Stomach (tissue), 19 donors: ENCODE measurements at places on chromosomes 7 and 10. TPM values are rescaled to one million over a fixed set of nuclear protein-coding genes. Genes with fewer than 3 reads are reported as not detected.

GBX1 gene
- not detected for total RNA-seq

PGAM2 gene
- not detected for total RNA-seq

TRIM8 gene
- 239 TPM for total RNA-seq

STEAP1 gene
- total RNA-seq: 3.2 TPM

LMTK2 gene
- total RNA-seq: 18.2 TPM

ZP3 gene
- total RNA-seq: not detected

PTPN20 gene
- 1.7 TPM for total RNA-seq

RBP3 gene
- total RNA-seq: not detected

SEMA3E gene
- total RNA-seq: not detected

SLC13A1 gene
- not detected for total RNA-seq

DNA sequence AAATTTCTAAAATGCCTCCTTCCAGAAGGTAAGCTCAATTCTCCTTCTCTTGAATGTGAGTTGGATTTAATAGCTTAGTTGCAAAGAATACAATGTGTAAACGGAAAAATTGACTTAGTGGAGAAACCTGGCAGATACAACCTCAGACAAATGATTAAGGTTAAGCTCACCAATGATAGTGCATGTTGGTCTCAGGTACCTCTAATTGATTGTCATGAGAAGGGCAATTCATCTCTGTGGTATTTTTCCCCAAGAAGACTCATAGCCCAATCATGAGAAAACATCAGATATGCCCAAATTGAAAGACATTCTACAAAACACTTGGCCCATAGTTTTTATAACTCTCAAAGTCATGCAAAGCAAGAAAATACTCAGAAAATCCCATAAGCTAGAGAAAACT, 36.2 kb upstream of the TMEM106B start:
- no peaks in the 10 kb centered on the region for H3K36me3 ChIP-seq
- no peaks in the 10 kb centered on the region for H3K4me1 ChIP-seq
- peaks cover 5% of the 10 kb centered on the region for H3K27me3 ChIP-seq
- no peak for DNase-seq
- no peak overlapping the region for H3K27ac ChIP-seq
- H3K4me3 ChIP-seq: no peak overlapping the region

DNA sequence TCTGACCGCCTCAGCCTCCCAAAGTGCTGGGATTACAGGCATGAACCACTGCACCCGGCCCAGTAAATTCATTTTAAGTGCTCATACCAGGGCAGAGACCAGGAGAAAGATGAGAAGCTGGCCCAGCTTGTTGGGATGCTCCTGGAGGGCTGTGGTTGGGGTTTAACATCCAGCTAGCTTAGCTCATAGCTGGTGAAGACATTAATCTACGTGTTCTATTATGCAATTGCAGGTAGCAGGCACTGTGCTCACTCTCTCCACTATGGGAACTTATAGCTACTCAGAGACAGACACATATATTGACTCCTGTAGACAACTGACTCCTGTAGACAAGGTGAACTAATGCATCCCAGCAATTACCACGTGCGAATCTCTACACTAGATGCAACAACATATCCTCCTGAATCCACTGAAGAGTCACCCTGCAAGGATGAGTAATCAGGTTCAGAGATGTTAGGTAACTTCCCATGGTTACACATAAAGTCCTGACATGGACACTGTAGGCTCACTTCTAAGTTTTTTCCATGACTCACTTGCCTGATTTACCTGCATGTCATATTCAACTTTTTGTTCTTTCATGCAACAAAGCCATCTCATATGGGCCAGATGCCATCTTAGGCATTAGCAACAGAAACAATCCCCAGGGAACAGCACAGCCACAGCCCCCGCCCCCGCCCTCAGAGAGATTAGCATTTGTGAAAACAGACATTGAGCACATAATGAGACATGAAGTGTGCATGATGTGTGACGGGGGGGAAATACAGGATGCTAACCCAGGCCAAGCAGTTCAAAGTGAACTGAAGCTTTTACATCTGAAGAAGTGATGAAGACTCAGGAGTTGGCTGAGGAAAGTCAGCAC, 37.2 kb downstream of the ERLIN1 start:
- H3K27ac ChIP-seq: no peak overlapping the region
- DNase-seq: no peak
- H3K36me3 ChIP-seq: peaks cover 44% of the 10 kb centered on the region
- H3K4me3 ChIP-seq: no peak overlapping the region

DNA sequence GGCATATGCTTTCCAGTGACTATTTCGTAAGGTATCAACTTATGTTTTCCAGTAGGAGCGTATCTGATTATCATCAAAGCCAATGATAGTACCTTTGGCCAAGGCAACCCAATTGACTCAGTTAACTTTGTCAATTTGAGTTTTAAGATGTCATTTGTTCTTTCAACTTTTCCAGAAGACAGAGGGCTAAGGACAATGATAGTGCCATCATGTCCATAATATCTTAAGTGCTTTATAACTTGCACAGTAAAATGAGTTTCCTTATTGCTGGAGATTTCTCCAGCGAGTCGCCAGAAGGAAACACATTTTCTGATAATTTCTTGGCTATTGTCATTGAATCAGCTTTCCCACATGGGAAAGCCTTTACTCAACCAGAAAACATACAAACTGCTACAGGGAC, 35.0 kb downstream of the ANTXRL start:
- DNase-seq: no peak
- H3K4me3 ChIP-seq: no peak overlapping the region
- H3K27me3 ChIP-seq: no peaks in the 10 kb centered on the region

DNA sequence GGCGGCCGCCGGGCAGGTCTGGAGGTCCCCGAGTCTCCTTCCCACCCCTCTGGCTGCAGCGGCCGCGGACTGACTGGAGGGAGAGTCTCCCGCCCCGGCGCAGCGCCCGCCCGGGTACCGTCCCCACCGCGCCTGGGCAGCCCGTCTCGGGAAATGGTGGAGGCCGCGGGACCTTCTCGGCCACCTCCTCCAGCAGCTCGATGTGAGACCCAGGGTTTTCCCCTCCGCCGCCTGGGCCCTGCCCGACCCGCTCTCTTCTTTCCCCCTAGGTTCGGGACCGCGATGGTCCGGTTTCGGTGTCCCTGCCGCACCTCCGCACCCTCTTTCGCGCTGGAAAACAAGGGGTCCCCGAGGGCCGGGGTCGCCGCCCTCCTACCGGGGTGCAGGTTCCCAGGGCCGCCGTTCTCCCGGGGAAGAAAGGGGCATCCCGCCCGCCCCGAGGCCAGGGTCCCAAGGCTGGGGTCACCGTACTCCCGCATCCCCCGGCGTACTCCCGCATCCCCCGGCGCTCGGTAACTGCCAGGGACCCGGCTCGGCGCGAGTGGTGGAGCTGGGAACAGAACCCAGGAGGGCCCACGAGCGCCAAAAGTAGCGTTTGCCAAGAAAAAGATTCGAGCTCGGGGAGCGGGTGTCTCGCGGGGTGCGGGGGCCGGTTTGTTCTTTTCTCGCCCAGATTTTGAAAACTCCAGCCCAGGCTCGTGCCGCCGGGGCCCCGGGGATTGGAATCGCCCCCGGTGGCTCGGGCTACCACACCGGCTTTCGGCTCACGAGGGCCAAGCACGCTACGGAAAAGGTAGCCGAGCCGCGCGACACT, 3.4 kb downstream of the TNRC18 start:
- peak; percentile 45 for DNase-seq
- H3K4me3 ChIP-seq: peak overlapping the region; percentile 93
- H3K4me1 ChIP-seq: peaks cover 34% of the 10 kb centered on the region
- peak overlapping the region; percentile 100 for H3K27ac ChIP-seq
- no peaks in the 10 kb centered on the region for H3K36me3 ChIP-seq

GRCh38 chr7:95631527-95631926, 35.2 kb upstream of the PDK4 start:
- peak overlapping the region; percentile 82 for H3K27ac ChIP-seq
- no peaks in the 10 kb centered on the region for H3K36me3 ChIP-seq
- H3K4me1 ChIP-seq: peaks cover 28% of the 10 kb centered on the region
- no peak for DNase-seq
- H3K27me3 ChIP-seq: no peaks in the 10 kb centered on the region

GRCh38 chr7:96538632-96539031, 171.0 kb downstream of the SEM1 start:
- no peaks in the 10 kb centered on the region for H3K4me1 ChIP-seq
- H3K27ac ChIP-seq: no peak overlapping the region
- no peak for DNase-seq

DNA sequence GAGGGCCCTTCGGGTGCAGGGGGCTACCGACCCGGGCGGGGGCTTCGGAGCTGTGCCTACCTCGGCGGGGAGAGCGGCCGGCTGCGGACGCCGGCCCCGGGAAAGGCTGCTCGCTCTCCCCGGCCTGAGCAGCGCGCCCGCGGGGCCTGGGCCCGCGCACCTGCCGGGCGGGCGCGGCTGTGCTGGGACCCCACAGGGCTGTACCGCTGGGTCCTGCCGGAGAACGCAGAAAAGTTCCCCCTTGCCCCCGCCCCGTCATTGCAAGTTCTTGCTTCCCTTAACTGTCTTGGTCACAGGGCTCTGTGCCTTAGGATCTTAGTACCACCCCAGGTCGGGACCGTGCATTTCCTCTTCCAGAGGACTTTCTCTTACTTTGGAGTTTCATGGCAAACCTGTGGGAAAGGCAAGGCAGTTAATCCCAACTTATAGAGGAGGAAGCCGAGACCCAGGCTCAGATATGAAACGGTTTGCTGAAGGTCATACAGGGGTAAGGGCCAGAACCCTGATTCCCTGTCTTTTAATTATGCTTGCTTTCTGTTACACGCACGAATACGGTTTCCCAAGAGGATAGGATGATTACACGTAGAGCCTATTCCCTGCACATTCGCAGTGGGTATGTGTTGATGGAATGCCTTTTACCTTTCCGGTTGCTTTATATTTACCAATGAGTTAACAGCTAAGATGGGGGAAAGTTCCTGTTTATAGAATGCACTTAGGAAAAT, 652 bp downstream of the PCGF5 start:
- H3K4me3 ChIP-seq: peak overlapping the region; percentile 92
- H3K36me3 ChIP-seq: no peaks in the 10 kb centered on the region
- no peaks in the 10 kb centered on the region for H3K27me3 ChIP-seq
- peaks cover 53% of the 10 kb centered on the region for H3K4me1 ChIP-seq
- peak; percentile 60 for DNase-seq
- H3K27ac ChIP-seq: peak overlapping the region; percentile 93

- peaks cover 4% of the 10 kb centered on the region for H3K36me3 ChIP-seq
- no peak overlapping the region for H3K4me3 ChIP-seq
- H3K27me3 ChIP-seq: no peaks in the 10 kb centered on the region
- H3K27ac ChIP-seq: no peak overlapping the region
These were observed 53.8 kb downstream of the SUFU start for GRCh38 chr10:102557569-102557968.

GRCh38 chr7:27916372-27916771, 176.4 kb downstream of the TAX1BP1 start:
- no peaks in the 10 kb centered on the region for H3K36me3 ChIP-seq
- H3K27me3 ChIP-seq: no peaks in the 10 kb centered on the region
- H3K4me3 ChIP-seq: no peak overlapping the region

GRCh38 chr7:122983261-122983660, 12.2 kb downstream of the TAS2R16 start:
- H3K27me3 ChIP-seq: no peaks in the 10 kb centered on the region
- H3K4me3 ChIP-seq: no peak overlapping the region

DNA sequence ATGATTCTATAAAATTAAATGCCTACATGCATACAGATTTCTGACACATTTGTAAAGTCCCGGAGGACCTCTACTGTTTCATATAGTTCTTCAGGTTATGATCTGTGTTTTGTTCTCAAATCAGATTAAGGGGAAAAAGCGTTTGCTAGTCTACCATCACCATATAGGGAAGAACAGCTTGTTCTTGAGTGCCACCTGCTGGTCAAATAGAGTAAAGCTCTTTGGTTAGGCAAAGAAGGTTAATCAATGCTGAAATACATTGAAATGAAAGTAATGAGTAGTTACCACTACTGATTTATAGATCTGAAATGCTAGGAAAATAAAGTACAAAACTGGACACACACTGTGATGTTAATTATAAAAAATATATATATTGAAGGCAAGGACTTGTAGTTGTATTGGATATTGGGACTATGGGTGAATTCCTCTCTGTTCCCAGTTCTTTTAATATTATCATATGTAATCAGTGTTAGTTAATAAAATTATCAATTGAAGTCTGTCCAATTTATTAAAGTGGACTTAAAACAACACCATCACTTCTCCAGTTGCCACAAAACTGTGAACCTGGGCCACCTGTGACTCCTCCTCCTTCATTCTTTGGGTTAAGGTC, 72.6 kb upstream of the PDLIM1 start:
- no peak overlapping the region for H3K4me3 ChIP-seq
- peak; percentile 40 for DNase-seq
- H3K27ac ChIP-seq: no peak overlapping the region
- H3K27me3 ChIP-seq: no peaks in the 10 kb centered on the region
- H3K36me3 ChIP-seq: peaks cover 26% of the 10 kb centered on the region
